ENCODE measurements at places on chromosomes 13 and 19. TPM values are rescaled to one million over a fixed set of nuclear protein-coding genes. Genes with fewer than 3 reads are reported as not detected.

SOX1 gene
- not detected for polyA plus RNA-seq

ZNF729 gene
- polyA plus RNA-seq = 0.86 TPM

GRCh38 chr19:42165146-42165545 is 32.9 kb upstream of the POU2F2 start:
- no peak for DNase-seq

DNA sequence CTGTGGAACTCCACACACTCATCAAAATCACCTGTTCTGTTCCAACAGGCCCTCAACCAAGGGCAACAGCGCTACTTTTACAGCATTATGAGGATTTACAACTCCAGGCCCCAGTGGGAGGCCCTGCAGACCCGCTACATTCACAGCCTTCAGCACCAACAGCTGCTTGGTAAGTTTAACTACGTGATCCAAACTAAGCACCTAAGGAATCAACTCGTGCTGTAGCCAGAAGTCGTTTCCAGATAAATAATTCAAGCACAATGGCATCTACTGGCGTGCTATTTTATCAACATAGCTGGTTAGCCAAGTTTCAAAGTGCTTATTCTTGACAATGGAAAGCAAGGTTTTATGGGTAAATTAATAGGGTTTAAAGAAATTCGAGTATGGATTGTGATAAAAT is 5.3 kb downstream of the FAM216B start:
- DNase-seq = no peak

TSSK6 gene
- polyA plus RNA-seq = 0.97 TPM

IGFL1 gene
- polyA plus RNA-seq = not detected

- DNase-seq = no peak
These were observed 2700.2 kb downstream of the PCDH9 start for GRCh38 chr13:64529874-64530485.

SULT2A1 gene
- polyA plus RNA-seq = not detected

DNA sequence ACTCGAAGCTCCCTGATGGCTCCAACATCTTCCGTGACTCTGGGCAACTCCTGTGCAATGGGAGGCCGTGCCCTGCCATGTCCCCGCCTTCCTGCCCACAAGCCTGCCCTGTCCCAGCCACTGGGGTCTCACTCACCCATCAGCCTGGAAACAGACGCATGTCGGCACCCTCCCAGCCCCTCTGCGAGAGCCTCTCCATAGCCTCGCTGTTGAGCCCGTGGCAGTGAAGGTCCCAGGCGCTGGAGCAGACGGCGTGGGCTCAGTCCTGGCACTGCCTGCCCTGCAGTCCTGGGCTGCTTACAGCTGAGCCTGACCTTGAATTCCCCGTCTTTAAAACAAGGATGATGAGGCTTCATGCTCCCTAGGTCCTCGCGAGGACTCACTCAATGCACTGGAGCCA is 37.0 kb downstream of the MCF2L start:
- DNase-seq = no peak

GRCh38 chr19:36508325-36508724 is 19.0 kb upstream of the ZNF566 start:
- DNase-seq = no peak

GRCh38 chr13:76609643-76610042 is 276.6 kb downstream of the KCTD12 start:
- no peak for DNase-seq
